HS-27A (cell line): ENCODE measurements at places on chromosomes 16 and 17.

- no peak for DNase-seq
Observed at GRCh38 chr17:16304830-16305229, 48.4 kb downstream of the CENPV start.

GRCh38 chr16:75746359-75746758, 20.1 kb upstream of the CPHXL start:
- no peak for DNase-seq

DNA sequence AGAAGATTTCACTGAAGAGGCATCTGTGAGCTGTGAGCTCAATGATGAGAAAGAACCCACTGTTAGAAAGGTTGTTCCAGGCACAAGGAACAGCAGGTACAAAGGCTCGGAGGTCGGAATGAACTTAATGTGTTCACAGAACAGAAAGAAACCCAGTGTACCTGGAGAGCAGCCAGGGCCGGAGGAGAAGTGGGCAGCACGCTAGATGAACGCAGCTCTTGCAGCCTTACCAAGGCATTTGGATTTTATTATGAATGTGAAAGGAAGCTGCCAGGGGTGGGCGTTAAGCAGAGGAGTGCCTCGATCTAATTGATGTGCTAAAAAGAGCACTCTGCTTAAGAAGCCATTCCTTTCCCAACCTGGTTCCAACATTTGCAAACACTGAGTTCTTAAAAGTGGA, 19.0 kb downstream of the EEF2K start:
- no peak for DNase-seq

GRCh38 chr16:27634779-27635178, 84.8 kb downstream of the KATNIP start:
- no peak for DNase-seq

- no peak for DNase-seq
Observed at GRCh38 chr17:8073627-8074484, 13.7 kb downstream of the ALOX12B start.

- DNase-seq, result no peak
Observed at GRCh38 chr17:75075597-75076336, 12.0 kb upstream of the SLC16A5 start.

GRCh38 chr16:88672776-88673175, 9.9 kb upstream of the MVD start:
- DNase-seq, result no peak

GRCh38 chr17:64001763-64002529, 3.8 kb downstream of the PRR29 start:
- DNase-seq, result no peak

DNA sequence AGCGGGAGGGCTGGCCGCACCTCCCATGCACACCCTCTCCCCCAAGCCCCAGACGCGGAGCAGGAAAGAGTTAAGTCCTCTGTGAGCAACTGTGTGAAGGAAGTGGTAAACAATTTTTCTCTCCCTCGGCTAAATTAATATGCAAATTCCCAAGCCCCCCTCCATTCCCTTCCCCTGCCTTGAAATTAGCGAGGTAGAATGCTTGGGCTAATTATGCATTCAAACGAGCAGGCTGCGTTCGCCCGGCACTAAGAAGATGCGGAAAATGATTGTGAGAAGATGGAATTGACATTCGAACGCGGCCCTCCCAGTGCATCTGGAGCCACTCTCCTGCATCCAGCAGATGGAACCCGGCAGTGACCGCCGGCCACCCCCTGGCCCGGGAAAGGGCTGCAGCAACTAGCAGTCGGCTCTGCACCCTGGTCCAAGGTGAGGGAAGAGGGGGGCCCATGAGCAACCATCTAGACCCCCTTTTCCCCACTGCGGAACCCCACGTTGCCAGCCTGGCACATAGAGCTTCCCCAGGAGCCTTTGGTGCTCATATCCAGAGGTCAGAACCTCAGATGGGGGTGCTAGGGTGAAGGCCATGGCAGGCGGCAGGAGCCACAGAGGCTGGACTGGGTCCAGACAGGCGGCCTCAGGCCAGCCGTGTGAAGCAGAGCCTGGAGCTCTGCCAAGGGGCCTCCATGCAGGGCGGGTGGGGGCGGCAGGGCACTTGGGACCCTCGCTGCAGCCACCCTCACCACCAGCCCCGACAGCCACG, 49.1 kb upstream of the ACSF3 start:
- DNase-seq, result no peak

GRCh38 chr17:17693253-17694168, 12.3 kb downstream of the RAI1 start:
- no peak for DNase-seq

GRCh38 chr17:73743518-73744201, 99.4 kb upstream of the SDK2 start:
- DNase-seq, result no peak

- no peak for DNase-seq
Observed at GRCh38 chr16:11796227-11797165, 562 bp downstream of the ZC3H7A start.

DNA sequence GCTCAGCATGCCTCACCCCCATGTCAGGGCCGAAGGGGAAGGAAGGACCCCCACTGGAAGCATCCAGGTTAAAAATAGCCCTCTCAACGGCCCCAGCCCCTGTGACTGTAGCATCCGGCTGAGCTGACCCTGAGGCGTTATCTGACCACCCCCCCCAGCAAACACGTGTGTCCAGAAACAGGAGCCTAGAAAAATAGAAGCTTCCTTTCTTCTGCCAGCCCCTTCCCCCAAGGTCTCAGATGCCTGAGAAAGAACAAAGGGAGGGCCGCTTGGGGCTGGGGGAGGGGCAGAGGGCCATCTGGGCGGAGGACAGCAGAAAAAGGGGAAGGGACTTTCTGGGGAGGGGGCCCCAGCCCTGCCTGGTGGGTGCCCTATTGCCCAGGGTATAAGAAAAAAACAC, 55.8 kb downstream of the ACTG1 start:
- DNase-seq, result no peak

DNA sequence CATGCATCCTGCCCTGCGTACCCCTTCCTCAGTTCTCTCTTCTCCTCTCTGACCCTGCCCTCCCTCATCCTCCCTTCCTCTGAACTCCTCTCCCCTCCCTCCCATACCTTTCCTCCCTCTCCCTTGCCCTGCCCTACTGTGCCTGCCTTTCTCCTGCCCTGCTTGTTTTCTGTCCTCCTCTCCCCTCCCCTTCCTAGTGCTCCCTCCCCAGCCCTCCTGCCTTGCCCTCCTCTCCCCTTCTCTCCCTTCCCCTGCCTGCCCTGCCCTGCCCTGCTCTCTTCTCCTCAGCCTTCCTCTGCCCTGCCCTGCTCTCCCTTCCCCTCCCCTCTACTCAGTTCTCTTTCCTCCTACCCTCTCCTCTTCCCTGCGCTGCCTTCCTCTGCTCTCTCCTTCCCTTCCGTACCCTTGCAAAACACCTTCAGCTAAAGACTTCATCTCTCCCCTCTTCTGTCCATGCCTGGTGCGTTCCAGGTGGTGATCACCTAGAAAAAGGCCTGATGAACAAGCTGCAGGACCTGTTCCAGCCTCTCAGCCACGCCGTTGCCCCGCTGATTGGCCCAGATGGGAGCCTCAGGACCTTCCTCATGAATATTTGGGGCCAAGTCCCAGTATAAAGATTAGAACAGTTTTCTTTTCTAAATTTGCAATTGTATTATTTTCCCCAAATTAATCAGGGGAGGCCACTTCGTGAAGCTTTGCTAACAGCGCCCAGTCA, 290.5 kb downstream of the CPPED1 start:
- DNase-seq, result no peak

GRCh38 chr17:42111871-42112551, 503 bp downstream of the DHX58 start:
- no peak for DNase-seq

DNA sequence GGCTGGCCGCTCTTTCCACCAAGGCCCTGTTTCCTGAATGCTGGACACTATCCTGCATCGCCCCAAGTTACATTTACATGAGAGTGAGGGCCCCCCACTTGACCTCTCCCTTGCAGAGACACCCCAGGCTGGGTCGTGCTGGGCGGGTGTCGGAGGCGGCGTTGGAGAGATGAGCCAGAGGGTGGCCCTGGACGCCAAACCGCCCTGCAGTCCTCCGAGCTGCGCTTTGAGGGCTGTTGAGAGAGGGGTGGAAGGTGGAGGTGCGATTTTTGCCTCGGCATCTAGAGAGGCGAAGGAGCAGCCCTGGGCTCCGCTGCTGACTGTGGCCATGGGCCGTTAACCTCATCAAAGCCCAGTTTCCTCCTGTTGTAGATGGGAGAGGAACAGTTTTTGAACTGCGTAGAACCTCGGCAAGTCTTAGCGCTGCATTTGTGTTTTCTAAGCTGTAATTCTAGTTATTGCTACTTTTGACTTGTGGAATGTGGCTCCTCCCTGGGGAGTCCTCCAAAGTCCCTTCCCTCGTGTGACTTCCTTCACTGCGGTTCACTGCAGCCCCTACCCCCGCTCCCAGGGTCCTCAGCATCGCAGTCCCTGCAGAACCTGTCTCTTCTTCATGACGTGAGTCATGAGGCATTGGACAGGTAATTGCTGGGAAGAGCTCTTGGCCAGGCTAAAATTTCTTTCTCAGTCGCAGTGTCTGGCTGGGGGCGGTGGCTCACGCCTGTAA, 986 bp upstream of the ELOB start:
- no peak for DNase-seq

- DNase-seq, result no peak
Observed at GRCh38 chr16:12462426-12463280, 341.0 kb downstream of the CPPED1 start.

DNA sequence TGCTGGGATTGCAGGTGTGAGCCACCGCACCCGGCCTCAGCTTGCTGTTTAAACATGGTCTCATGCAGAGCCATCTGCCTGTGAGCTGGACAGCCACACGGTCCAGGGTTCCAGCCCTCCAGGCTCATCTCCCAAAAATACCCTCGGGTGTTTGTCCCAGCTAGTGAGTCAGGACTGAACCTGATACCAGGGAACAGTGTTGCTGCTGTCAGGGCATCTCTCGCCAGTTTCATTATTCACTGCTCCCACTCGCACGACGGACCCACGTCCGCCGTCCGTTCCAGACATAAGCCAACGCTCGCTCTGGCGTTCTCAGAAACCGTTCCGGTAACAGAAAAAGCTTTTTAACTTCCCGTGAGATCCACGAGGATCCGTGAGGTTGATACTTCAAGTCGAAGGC, 77.6 kb downstream of the NXN start:
- no peak for DNase-seq

- no peak for DNase-seq
Observed at GRCh38 chr17:52011064-52011463, 147.4 kb downstream of the CA10 start.

- DNase-seq, result no peak
Observed at GRCh38 chr17:63165400-63165799, 199.4 kb downstream of the TANC2 start.
